Mononuclear cell (primary cell): ENCODE measurements at places on chromosomes 7 and 10. TPM values are rescaled to one million over a fixed set of nuclear protein-coding genes. Genes with fewer than 3 reads are reported as not detected.

The GIMAP7 gene
- 44.2 TPM for total RNA-seq

The STOX1 gene
- total RNA-seq = 0.21 TPM

The SHH gene
- total RNA-seq = 0.10 TPM

The PPA1 gene
- 133 TPM for total RNA-seq

The ZMIZ1 gene
- 26.2 TPM for total RNA-seq

The KLHL7 gene
- total RNA-seq = 20.8 TPM

The C7orf57 gene
- not detected for total RNA-seq

The C10orf67 gene
- 0.31 TPM for total RNA-seq

The ATP6V0A4 gene
- not detected for total RNA-seq

The JCAD gene
- total RNA-seq = 0.10 TPM

The EPHA1 gene
- 2.3 TPM for total RNA-seq

The PIP gene
- total RNA-seq = not detected

The MUC3A gene
- total RNA-seq = not detected

The ATG9B gene
- 3.6 TPM for total RNA-seq

The SLC18A3 gene
- total RNA-seq = 0.10 TPM

The CALHM2 gene
- total RNA-seq = 10.3 TPM

The CTAGE15 gene
- 1.2 TPM for total RNA-seq

The GTF2IRD1 gene
- 0.21 TPM for total RNA-seq

The C10orf53 gene
- not detected for total RNA-seq

The GIMAP2 gene
- total RNA-seq = 159 TPM

The PVRIG gene
- total RNA-seq = 13.9 TPM

The CCDC3 gene
- total RNA-seq = 0.21 TPM

The NEURL1 gene
- total RNA-seq = 4.8 TPM

The CPA2 gene
- total RNA-seq = not detected

The CLCN1 gene
- total RNA-seq = 0.21 TPM

The OLAH gene
- not detected for total RNA-seq

The ADRB1 gene
- 2.4 TPM for total RNA-seq

The AP1S1 gene
- 5.0 TPM for total RNA-seq

The SLIT1 gene
- total RNA-seq = 0.10 TPM

The UCN3 gene
- not detected for total RNA-seq

The METTL27 gene
- not detected for total RNA-seq

The TLX1 gene
- not detected for total RNA-seq

The IDI2 gene
- not detected for total RNA-seq

The RNF32 gene
- 0.10 TPM for total RNA-seq

The AZGP1 gene
- total RNA-seq = not detected

The MEIG1 gene
- not detected for total RNA-seq

The OR9A4 gene
- not detected for total RNA-seq

The BCCIP gene
- 30.6 TPM for total RNA-seq

The SUPV3L1 gene
- total RNA-seq = 35.1 TPM

The GARIN1A gene
- total RNA-seq = 0.52 TPM
